ENCODE measurements at places on chromosomes 7 and 10.

DNA sequence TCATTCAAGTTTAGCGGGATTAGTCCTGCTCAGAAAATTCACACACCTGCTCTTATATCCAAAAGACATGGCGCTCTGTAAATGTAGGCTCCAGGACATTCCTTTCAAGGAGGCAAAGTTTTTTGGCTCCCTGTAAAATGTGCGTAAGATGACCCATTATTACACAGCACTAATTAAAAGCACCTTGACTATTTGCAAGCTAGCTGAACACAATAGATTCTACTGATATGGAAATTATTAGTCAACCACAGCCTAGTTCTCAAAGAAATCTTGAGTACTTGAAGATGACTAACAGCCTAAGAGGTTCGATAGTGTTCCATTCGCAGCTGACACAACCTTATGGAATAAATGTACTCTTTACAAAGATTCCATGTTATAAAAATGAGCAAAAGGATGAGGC, 175.2 kb downstream of the BMPER start:
- DNase-seq, result peak; percentile 88

- peak; percentile 21 for DNase-seq
These were observed 61.7 kb upstream of the C1QL3 start for GRCh38 chr10:16583382-16583781.

GRCh38 chr7:12866207-12866606, 178.8 kb downstream of the ARL4A start:
- no peak for DNase-seq

GRCh38 chr7:79084423-79084822, 369.0 kb downstream of the MAGI2 start:
- DNase-seq, result no peak

DNA sequence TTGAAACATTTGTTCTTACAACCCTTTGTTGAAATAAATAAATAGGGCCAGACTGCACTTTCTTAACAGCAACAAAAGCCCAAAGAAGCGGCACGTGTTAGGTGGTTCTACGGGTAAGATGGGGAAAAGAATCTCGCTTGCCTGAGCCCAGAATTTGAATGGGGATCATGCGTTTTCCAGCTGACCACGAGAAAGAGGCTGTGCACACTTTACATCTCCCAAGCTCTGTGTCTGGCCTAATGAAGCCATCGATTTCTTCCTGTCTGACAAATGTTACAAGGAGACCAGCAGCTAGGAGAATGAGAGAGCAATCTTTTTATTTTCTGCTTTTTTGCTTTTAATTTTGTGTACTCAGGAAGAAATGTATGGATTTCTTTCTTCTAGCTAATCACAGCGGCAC, 52.2 kb downstream of the FRMD4A start:
- DNase-seq, result no peak
